ENCODE measurements at places on chromosomes 3 and 15.

DNA sequence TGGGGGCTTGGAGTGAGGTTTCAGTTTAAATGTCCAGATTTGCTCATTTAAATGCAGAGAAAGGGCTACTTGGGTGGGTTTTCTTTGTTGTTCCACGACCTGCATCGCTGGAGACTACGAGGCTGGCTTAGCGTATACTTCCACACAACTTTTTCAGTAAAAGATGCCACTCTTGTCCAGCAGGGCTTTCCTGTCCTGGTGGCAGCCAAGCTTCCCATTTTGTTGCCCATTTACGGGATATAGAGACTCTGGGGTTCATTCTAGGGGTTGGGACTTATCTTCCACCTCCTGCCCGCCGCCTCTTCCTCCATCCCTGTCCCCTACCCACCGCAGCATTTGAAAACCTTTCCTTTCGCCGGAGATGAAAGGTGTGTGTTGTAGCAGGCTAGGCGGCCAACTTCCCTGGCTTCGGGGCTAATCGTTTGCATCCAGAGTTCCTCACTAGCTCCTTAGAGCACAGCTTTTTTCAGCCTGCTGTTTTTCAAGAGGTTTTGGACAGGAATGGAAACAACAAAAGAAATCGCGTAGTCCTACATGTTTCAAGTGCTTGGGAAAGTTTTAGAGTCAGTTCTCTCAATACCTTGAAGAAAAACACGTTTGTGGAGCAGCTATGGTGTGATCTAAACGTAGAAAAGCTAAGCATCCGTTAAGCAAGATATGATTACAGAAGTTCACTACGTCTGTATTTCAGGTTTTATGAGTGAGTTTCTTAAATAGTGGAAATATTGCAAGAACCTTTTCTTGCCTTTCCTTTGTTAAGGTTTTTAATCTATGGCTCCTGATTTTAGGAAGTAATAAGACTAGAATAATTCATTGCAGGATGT, 843 bp downstream of the CHRNA5 start:
- peak overlapping the region; percentile 54 for H3K4me3 ChIP-seq
- no peak for DNase-seq
- H3K36me3 ChIP-seq, result no peaks in the 10 kb centered on the region
- peaks cover 10% of the 10 kb centered on the region for H3K4me1 ChIP-seq
- H3K27ac ChIP-seq, result no peak overlapping the region

DNA sequence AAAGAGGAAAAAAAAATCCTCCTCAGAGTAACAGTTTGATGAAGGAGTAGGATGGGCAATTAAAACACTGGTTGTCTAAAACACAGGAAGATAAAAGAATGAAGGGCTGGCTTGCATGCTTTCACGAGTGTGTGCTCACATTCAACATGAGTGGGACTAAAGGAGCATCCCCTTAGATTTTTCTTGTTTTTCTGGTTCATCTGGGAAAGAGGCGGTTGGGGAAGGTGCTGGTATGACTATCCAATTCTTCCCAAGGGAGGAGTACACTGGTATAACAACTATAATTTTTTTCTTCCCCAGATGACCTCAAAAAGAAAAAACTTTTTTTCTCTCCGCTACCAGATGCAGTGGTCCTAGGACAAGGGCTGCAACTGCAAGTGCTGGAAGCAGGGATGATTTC, 143.7 kb downstream of the MYO9A start:
- peaks cover 30% of the 10 kb centered on the region for H3K36me3 ChIP-seq
- H3K27me3 ChIP-seq, result no peaks in the 10 kb centered on the region
- no peaks in the 10 kb centered on the region for H3K4me1 ChIP-seq

DNA sequence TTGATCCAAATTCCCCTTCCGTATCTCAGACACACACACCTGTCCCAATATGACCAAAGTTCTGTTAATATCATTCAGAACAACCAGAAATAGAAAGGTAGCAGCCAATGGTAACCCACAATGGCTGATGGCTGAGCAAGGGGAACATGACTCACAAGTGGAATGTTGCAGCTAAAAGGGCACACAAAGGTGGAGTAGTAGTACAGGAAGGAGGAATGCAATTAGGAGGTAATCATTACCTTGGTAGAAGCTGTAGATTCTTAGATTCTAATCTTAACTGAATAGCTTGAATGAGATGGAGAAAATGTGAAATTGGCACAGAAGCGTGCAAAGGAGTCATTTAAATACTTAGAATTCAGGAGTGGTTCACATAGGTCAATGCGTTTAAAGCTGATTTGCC, 347.9 kb downstream of the NR2F2 start:
- H3K4me1 ChIP-seq, result no peaks in the 10 kb centered on the region
- H3K36me3 ChIP-seq, result no peaks in the 10 kb centered on the region
- no peak overlapping the region for H3K27ac ChIP-seq
- no peak for DNase-seq
- H3K27me3 ChIP-seq, result no peaks in the 10 kb centered on the region
- H3K4me3 ChIP-seq, result no peak overlapping the region

DNA sequence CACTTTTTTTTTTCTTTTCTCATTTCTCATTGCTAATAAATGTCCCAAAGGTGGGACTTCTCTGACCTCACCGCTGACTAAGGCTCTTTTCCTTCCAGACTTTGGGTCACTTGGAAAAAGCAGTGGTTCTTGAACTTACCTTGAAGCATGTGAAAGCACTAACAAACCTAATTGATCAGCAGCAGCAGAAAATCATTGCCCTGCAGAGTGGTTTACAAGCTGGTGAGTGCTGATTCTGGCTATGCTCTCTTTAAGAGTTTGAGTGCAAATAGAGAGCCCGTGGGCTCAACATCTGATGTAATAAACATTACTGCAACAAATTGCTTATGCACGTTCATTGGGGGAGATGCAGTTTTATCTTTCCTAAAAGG, 2.0 kb downstream of the BHLHE40 start:
- H3K4me1 ChIP-seq, result peaks cover 12% of the 10 kb centered on the region
- H3K27ac ChIP-seq, result no peak overlapping the region
- no peak for DNase-seq
- no peaks in the 10 kb centered on the region for H3K36me3 ChIP-seq
- 0 out of 2 replicates have a peak, but pooled peaks cover 2% of the 10 kb centered on the region for H3K27me3 ChIP-seq

DNA sequence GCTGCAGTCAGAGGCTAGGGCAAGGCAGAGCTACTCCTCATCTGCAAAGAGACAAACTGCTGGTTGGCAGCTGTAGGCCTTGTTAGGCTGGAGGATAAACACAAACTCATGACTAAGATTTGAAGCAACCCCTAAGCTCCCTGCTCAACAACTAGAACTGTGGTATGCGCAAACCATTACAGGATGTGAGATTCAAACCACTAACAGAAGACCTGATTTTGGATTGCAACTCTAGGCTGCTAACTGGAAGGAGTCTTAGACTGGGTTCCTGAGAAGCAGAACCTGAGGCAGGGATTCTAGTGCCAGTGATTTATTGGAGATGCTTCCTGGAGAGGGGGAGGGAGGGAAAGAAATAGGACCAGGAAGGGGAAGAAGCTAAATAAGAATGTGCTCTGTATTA, 22.5 kb downstream of the CCR4 start:
- H3K27ac ChIP-seq, result no peak overlapping the region
- H3K4me1 ChIP-seq, result no peaks in the 10 kb centered on the region
- no peaks in the 10 kb centered on the region for H3K27me3 ChIP-seq
- no peak for DNase-seq
- H3K36me3 ChIP-seq, result no peaks in the 10 kb centered on the region

DNA sequence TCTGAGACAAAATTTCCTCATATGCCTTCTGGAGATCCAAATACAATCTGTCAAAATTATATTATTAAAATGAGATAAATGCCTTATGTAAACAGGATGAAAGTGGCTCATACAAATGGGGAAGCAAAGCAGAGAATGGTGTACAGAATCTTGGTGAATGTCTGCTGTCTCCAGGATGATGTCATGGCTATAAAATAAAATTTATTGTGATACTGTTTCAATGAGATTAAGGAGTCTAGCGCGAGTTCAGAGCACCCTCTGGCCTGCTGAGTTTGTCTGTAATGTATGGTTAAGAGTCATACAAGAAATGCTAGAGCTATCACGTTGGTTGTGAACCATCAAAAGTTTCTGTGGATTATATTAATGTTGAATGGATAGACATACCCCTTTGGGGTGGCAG, 359.7 kb downstream of the EFHB start:
- H3K36me3 ChIP-seq, result no peaks in the 10 kb centered on the region
- H3K27ac ChIP-seq, result no peak overlapping the region
- no peaks in the 10 kb centered on the region for H3K27me3 ChIP-seq
- no peaks in the 10 kb centered on the region for H3K4me1 ChIP-seq
- no peak overlapping the region for H3K4me3 ChIP-seq
- DNase-seq, result no peak

- no peaks in the 10 kb centered on the region for H3K4me1 ChIP-seq
- no peaks in the 10 kb centered on the region for H3K36me3 ChIP-seq
- DNase-seq, result no peak
- no peak within 1 kb of the TSS for H3K27ac ChIP-seq
These were observed at the start of gene GMNC for GRCh38 chr3:190862209-190863118. GMNC (minus strand) TSS chr3:190862694; CDS start chr3:190862615, 79 bp downstream.

- no peaks in the 10 kb centered on the region for H3K27me3 ChIP-seq
- peaks cover 68% of the 10 kb centered on the region for H3K4me1 ChIP-seq
- DNase-seq, result no peak
- no peak overlapping the region for H3K4me3 ChIP-seq
These were observed 30.4 kb downstream of the UBE3A start for GRCh38 chr15:25408428-25408827.

DNA sequence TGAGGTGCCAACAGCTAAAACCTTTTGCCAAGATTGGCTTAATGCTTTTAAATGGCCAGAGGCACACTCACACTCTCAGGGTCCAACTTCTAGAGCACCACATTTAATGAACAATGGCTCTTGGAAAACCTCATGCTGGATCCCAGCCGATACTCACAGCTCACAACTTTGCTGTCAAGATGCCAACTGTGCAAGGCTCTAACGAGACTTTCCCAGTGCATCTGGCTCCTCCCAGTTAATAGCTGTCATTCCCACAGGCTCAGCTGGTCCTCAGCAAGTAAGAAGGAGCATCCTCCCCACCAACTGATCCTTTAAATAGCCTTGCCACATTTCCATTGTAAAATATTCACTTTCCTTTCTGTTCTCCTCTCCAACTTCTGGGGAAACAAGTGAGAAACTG, 20.3 kb upstream of the FRMD4B start:
- no peak overlapping the region for H3K4me3 ChIP-seq
- H3K36me3 ChIP-seq, result no peaks in the 10 kb centered on the region
- no peak overlapping the region for H3K27ac ChIP-seq
- H3K27me3 ChIP-seq, result no peaks in the 10 kb centered on the region
- no peaks in the 10 kb centered on the region for H3K4me1 ChIP-seq
- DNase-seq, result no peak

All from Karpas-422 (cell line).